ENCODE measurements at places on chromosomes 16 and 17.
A peak's percentile ranks its signal among the peaks of the same experiment; 100 is the strongest.

- DNase-seq, result no peak
Observed at GRCh38 chr17:75266316-75267152, 4.5 kb downstream of the MIF4GD start.

DNA sequence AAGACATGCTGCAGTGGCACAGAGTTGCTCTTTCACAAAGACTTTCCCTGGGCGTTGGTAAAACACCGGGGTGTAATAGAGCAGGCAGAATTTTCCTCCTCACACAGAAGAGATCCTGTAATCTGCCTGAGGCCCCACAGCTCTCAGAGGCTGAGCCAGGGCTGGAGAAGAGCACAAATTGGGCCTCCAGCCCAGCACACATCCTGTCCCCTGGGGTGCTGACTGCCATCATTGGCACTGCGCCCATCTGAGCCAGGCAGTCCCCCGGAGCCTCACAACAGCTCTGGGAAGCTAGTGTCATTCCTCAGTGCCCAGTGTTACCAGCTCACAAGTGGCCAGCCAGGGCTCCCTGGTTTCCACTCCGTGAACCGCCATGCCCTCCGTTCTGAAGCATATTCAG is 119.4 kb downstream of the SOCS1 start:
- peak; percentile 47 for DNase-seq

- peak; percentile 64 for DNase-seq
Observed at GRCh38 chr17:40317345-40317873, 8.4 kb downstream of the RARA start.

GRCh38 chr17:79695797-79696609 is 34.7 kb upstream of the ENPP7 start:
- peak; percentile 18 for DNase-seq

GRCh38 chr17:58262149-58262548 is 18.6 kb downstream of the MPO start:
- DNase-seq, result no peak

- no peak for DNase-seq
Observed at GRCh38 chr16:31084584-31085302, 4.0 kb downstream of the PRSS53 start.

DNA sequence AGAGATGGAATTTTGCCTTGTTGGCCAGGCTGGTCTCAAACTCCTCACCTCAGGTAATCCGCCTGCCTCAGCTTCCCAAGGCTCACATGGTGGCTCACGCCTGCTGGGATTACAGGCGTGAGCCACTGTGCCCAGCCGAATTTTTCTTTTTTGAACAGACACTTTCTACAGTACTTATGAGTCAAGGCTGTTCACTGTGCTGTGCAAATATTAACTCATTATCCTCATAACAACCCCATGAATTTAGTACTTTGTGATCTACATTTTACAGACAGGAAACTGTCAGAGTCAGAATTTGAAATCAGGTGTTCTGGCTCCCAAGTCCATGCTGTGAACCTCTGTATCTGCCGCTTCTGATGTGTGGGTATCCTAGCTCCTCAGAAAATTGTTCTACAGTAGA is 25.7 kb upstream of the RASL10B start:
- no peak for DNase-seq

DNA sequence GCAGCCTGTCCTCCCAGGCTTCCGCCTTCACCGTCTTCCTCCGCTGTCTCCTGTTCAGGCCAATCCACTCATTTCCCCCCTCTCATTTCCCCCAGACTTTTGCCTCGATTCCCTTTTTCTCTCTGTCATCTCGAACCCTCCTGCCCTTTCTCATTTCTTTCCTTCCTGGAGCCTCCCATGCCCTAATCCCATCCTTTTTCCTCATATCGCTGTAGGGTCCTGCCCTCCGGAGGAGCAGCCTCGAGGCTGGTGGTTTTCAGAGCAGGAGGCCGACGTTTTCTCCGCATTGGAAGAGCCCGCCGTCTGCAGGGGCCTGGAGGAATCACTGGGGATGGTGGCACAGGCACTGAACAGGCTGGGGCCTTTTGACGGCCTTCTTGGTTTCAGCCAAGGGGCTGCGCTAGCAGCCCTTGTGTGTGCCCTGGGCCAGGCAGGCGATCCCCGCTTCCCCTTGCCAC is 597 bp downstream of the OVCA2 start:
- DNase-seq, result no peak

GRCh38 chr17:1229349-1229899 is 40.8 kb upstream of the BHLHA9 start:
- DNase-seq, result peak; percentile 44

- DNase-seq, result no peak
Observed at GRCh38 chr16:20610892-20611349, 34.8 kb upstream of the ACSM2B start.

- no peak for DNase-seq
Observed at GRCh38 chr17:733743-734142, 1.3 kb downstream of the TLCD3A start.

DNA sequence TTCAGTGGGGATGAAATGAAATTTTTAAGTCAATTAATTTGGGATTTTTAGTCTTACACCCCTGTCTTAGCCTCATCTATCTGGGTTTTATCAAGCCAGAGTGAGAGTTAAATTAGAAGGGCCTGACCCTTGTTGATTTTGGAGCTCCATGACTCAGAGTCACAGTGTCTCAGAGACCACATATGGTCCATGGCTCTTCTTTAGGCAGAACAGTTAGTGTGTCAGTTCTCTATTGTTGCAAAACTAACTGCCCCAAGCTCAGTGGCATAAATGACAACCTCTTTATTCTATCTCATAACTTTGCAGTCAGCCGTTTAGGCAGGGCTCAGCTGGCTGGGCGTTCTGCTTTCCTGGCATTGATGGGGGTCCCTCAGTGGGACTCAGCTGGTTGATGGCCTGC is 44.7 kb downstream of the IRF8 start:
- DNase-seq, result peak; percentile 10

- DNase-seq, result no peak
Observed at GRCh38 chr16:62041401-62041800, 5.2 kb upstream of the CDH8 start.

DNA sequence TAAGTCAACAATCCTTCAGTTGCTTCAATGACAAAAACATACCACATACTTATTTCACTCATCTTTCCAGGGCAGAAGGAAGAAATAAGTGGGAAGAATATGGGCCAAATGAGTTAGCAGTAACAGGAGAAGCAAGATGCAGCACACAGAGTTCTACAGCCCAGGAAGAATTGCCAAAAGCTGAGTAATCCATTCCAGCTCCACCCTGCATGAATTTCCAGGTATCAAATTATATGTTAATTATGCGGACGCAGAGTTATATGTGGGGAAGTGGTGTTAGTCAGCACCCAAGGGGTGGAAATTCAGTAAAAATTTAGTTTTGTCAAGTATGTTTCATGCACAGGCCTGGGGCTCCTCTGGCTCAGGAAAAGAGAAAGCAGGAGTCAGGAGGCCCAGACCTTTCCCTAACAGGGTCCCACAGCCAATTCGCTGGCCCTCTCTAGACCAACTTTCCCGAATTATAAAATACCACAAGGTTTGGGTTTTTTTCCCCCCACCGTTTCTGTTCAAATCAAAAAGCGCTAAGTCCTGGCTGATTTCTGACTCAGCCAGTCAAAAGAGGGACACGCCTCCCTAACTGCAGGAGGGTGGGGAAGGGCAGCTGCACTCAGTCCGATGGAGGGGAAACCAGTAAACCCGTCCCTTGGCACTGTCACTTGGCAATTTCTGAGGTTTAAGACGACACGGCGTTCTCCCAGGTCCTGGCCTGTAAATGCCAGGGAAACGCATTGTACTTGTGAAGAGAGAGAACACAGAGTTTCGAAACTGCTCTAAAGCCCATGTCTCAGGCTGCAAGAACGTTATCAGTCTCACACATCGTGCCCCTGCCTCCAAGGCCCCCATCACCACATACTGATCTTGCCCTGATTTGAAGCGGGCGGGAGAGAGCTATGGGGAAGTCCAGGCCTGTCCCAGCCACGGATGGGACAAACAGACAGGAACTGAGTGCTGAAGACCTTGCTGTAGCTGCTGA is 58.1 kb downstream of the ZFHX3 start:
- peak; percentile 94 for DNase-seq

DNA sequence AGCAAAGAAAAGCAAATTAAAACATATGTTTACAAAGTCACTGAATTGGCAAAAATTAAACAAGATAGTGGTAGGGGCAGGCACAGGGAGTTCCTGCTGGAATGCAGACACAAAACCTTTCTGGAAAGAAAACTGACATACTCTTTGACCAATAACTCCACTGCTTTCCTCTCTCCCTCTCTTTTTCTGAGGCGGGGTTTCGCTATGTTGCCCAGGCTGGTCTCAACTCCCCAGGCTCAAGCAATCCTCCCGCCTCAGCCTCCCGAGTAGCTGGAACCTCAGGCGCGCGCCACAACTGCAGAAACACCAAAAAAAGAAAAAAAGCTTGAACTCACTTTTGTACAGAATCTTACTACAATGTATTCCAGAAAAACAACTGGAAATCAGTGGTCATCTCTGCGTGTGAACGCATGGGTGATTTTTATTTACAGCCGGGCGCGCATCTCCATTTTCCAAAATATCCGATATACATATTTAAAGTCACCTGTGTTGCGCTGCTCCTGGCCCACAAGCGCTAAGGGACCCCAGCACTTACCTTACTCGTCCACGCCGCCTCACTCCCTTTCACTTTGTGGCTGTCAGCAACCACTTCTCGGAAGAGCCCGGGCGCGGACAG is 480 bp downstream of the TXNL4B start:
- DNase-seq, result peak; percentile 56

- DNase-seq, result no peak
Observed at GRCh38 chr16:59975953-59976352, 1241.8 kb upstream of the GOT2 start.

DNA sequence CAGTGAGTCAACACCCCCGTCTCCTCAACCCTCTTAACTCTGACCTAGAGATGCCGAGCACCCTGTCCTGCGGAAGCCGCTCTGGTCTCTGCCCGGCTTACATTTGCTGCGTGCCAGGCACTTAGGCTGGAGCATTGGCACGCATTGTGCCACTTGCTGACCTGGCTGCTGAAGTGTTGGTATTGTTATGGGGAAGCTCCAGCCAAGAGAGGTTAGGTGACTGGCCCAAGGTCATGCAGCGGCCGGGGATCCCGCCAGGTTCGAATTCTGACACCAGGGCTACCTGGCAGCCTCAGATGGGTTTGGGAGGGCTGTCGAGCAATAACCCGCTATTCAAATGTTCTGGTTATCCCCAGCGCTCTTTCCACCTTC is 5.0 kb upstream of the HSD17B1 start:
- no peak for DNase-seq

GRCh38 chr16:70162041-70162451 is 11.5 kb upstream of the CLEC18C start:
- DNase-seq, result peak; percentile 59

- no peak for DNase-seq
Observed at GRCh38 chr16:28059841-28060575, 3.5 kb downstream of the GSG1L start.

DNA sequence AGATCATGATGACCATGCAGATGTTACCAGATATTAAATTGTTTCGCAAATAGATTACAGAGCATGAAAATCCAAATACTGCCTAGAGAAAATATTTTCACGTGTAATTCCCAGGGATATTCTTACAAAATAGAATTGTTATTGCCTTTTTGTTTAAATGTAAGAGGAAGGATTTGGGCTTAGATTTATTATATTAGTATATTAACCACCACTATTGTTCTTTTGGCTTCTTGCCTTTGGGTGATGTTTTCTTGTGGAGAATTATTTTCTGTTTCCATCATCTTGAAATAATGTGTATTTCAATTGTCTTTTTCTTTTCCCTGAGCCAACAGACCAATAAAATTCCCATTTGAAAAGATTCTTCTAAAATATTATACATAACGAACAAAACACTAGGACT is 109.7 kb upstream of the NUDT7 start:
- DNase-seq, result no peak

DNA sequence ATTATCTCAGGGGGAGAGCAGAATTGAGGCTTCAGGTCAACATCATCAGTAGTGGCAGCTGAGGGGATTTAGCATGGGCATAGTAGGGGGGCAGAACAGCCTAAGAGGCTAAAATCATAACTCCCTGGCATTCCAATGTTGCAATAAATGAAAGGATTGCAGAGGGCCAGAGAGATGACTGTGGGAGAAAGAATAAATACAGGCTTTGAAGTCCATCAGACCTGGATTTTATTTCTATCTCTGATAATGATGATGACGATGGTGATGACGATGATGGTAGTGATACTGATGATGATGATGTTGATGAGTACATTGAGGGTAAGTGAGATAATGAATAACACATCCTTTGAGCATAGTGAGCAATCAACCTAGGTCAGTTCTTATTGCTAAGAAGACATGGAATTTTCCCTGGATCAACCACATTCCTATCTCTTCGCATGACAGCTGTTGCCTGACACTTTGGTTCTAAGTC is 107.4 kb upstream of the CDH11 start:
- DNase-seq, result no peak

DNA sequence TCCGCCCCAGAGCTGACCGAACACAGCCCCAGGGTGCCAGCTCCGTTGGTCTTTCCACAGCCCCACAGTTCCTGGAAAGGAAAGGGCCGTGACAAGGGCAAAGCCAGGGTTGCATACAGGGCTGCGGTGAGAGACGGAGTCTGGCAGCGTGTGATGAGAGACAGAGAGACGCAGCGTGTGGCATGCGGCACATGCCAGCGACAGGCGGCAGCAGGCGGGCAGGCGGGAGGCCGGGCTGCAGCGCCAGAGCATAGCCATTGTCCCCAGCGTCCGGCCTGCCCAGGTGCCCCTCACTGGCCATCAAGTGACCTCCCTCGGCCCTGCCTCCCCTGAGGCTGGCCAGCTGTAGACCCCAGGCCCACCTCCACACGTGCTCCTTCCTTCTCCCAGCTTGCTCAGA is 8.6 kb downstream of the RTN4RL1 start:
- no peak for DNase-seq

- DNase-seq, result no peak
Observed at GRCh38 chr17:42751628-42752027, 6.8 kb upstream of the EZH1 start.

- DNase-seq, result no peak
Observed at GRCh38 chr16:85393674-85394451, 219.3 kb upstream of the GSE1 start.

- DNase-seq, result no peak
Observed at GRCh38 chr17:77628035-77628434, 330.5 kb upstream of the TNRC6C start.

DNA sequence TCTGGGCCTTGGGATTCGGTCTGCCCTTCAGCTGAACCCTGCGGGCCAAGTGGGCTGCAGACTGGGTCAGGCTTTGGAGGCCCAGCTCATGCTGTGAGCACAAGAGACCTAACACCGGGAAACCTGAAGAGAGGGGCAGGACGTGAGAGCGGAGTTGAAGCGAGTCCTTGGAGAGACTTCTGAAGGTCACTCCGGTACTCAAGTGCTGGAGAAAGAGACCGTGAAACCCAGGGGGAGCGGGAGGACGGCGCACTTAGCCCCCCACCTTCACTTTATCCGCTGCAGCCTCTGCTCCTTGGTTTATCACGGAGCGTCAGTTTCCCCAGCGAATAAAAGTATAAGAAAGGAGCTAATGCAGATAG is 361 bp downstream of the UQCRC2 start:
- no peak for DNase-seq

- DNase-seq, result no peak
Observed at GRCh38 chr16:27385398-27385797, 16.6 kb upstream of the IL21R start.

DNA sequence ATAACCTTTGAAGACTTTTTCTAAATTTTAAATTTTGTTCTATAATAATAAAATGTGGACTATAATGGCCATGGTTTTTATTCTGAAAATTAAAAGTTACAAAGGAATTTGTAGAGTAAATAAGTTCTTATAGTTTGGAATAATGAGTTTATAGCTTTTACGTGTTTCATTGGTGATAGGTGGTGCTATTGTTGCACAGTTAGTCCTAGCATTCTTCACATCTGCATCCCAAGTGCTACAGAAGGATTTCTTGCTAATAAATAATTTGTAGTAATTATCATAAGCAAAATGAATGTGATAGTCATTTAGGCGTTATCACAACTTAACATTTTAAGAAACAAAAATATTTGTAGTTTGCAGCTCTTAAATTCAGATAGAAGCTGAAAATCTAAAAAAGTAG is 67.9 kb downstream of the BCAS3 start:
- DNase-seq, result no peak

All from foreskin fibroblast (primary cell).